ENCODE measurements at places on chromosomes 6 and 20.

- no peak for DNase-seq
These were observed 100.0 kb upstream of the ADGRF4 start for GRCh38 chr6:47598367-47598766.

- DNase-seq, result no peak
These were observed 79.5 kb upstream of the MYL9 start for GRCh38 chr20:36461600-36462439.

DNA sequence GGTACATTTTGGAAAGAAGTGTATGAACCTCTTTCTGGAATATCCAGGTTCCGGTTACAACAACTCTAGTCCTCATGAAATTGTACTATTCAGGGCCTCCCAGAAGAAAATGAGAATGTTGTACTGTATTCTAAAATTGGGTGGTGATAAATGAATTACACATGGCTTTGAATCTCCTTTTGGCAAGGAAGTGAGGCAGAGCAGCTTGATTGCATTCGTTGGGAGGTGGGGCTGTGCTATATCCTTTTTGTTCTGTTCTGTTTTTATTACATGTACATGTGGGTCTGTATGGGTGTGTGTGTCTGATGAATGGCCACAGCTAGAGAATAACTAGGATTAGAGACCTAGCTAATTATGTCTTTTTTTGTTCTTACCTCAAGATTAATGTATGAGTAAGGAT lies 37.8 kb upstream of the SNRPB2 start:
- no peak for DNase-seq

DNA sequence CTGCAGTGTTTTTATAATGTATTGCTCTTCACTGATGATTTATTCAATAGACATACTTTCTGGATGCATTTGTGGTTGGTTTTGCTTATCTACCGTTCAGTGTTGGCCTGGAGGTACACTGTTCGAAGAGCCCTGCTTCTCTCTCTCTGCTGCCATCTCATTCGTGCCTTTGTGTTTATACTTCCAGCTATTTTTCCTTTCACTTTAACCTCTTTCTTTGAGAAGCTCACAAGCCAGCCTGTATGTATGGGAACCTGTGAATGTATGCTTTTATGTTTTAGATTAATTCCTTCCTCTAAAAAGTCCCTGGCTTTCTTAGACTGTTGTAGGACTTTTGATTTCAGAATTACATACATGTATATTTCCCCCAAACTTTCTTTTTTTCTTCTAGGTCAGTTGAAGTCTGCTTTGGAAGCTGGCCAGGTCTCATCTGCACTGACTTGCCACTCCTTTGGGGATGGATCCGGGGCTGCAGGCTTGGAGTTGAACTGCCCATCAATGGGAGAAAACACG lies 83.0 kb downstream of the SCAND1 start:
- no peak for DNase-seq

GRCh38 chr6:33000055-33000454 lies 9.3 kb downstream of the HLA-DOA start:
- DNase-seq, result no peak

DNA sequence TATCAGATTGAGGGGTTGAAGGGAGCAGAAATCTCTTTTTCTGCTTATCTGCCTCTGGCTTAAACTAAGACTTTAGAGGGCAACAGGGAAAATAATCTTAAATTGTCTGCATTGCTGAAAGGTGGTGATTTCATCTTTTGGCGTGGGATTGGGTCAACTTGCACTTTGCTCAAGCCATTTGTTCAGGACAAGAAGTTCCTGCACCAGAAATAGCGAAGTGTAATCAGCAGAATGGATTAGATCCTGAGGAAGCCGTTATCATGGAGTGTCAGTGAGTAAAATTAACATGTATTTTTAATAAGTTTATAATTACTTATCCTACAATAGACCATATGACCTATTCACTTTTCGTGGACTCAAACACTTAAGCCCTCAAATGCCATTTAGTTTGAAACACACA lies 249.3 kb downstream of the CD83 start:
- DNase-seq, result no peak

GRCh38 chr20:10716855-10717254 lies 43.1 kb upstream of the JAG1 start:
- no peak for DNase-seq

- DNase-seq, result no peak
These were observed 46.9 kb upstream of the POU3F2 start for GRCh38 chr6:98787435-98787834.

DNA sequence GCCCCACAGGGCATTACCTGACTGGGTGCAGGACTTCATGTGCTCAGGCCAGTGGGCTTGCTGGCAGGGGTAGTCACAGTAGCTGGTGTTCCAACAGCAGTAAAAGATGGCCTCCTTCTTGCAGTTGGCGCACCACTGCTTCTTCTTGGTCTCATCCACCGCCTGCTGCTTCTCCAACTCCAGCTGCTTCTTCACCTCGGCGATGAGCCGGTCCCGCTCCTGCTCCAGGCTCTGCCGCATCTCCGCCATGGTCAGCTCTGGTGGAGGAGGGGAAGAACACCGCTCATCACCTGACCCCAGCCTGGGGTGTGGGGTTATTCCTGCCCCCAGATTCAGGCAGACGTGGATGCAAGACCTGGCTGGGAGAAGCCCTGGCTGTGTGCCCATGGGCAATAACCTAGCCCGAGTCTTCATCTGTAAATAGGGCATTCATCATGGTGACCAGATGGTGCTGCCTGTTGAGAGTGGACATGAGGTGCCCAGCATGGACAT lies 132.2 kb downstream of the ZMYND8 start:
- DNase-seq, result no peak

GRCh38 chr20:56802805-56803204 lies 173.7 kb downstream of the TFAP2C start:
- DNase-seq, result no peak

DNA sequence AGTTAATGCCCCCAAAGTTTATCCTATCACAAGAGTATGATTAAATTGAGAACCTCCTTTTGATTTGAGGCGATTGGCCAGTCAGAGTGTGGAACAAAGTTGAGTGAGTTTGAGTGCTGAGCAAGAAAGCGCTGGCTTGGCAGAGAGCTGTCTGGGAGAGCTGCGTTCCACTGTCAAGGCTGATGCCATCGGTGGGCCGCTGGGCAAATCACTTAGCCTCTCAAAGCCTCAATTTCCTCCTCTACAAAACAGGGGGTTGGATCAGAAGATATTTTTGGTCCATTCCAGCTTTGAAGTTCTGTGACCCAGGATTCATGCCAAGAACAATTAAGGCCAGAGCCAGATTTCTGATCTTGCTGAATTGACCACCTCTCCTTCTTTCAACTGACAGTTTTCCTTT lies 60.2 kb downstream of the TMEM242 start:
- DNase-seq, result no peak

GRCh38 chr6:163730246-163731210 lies 316.0 kb downstream of the QKI start:
- no peak for DNase-seq

DNA sequence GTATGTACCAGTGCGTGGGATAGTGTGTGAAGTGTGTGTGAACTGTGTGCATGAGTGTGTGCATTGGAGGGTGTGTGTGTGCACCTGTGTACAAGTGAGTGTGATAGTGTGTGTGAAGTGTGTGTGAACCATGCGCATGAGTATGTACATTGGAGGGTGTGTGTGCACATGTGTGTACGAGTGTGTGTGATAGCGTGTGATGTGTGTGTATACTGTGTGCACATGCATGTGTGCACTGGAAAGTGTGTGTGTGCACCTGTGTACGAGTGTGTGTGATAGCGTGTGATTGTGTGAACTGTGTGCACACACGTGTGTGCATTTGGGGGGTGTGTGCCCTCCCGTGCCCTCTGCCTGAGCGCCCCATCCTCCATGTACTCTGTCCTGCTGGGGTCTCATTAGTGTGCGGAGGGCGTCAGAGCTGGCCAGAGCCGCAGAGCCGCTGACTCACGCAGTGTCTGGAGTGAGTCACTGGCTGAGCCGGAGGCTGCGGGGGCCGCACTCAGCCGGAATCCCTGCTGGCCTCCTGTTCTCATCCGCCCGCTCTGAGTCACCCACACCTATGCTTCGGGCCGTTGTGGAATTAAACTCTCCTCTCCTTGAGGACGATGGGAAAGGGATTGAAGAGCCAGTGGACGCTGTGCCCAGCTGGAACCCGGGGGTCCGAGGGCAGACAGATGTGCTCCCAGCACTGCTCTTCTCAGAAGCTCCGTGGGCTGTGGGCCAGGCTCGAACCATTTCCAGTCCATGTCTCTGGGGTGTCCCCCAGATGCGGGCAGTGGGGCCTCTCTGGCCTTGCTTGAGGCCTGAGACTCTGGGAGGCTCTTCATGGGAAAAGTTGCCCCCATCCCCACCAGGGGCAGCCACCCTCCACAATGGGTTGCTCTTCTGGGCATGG lies 27.3 kb upstream of the STX16 start:
- no peak for DNase-seq

DNA sequence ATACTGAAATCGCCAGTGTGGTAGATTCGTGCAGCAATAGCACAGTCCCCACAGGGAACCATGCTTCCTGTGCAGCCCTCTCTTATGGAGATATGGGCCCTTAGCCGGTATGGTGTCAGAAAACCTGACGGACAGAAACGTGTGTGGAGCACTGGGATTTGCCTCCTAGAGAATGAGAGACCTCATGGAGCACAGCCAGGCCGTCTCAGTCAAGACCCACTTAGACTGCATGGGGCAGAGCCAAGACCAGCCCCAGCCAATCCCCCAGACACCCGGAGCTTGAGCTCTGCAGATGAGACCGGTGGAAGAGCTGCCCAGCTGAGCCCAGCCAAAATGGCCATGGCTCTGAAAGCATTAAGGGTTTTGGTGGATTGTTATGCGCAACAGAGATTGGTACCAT lies 163.7 kb downstream of the DLL1 start:
- no peak for DNase-seq

DNA sequence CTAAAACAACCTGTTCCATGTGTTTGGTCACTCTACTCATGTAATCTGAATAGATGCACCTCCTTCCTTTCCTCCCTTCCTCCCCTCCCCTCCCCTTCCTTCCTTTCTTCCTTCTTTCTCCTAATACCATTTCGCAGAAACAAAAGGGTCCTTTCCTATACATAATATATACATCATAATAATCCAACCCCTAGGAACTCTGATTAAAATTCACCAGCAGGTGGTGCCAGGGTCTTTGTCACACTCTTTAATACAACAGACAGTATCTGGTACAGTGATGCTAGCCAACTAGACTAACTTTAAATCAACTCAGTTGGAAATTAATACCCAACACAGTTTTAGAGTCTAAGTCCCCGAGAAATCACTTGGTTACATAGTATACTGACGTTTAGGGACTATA lies 181.2 kb upstream of the SHLD1 start:
- peak; percentile 18 for DNase-seq

GRCh38 chr6:127737009-127737486 lies 160.1 kb downstream of the C6orf58 start:
- DNase-seq, result peak; percentile 17

DNA sequence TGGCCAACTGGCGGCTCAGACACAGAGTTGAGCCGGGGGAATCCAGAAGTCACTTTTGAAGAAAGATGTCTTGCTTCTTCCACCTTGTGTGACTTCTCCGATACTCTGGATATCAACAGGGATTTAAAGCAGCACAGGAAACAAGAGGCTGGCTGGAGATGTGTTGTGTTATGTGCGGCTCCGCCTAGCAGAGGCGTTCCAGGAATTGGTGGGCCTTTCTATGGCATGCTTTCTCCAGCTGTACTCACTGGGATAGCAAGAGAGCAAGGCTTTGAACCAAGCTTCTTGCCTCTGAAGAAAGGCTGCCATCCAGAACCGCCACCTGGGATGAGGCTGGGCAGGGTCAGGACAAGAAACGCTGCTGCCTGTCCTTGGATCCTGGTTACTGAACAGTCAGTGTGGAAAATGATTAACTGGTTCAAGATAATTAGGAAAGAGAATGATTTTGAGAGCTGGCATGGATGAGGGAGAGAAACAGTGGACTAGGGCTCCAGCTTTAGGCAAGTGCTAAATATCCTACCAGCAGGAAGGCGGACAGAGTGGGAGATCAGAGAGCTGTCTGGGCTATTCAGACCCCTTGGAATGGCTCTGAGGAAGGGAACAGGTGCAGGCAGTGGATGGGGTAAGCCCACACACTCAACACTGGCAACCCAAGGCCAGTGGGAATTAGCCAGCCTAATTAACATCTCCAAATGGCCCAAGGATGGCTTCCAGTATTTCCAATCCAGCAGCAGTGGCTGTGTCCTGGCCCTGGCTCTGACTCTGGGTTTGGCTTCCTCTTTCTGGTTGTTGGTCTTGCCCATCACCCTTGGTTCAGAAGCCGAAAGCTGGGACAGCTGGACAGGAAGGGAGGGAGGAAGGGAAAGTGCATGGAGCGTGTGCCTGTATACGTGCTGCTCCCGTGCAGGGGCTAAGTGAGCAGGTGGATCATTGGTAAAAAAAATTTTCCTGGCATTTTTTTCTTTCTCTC lies 31.9 kb downstream of the INSM1 start:
- no peak for DNase-seq

GRCh38 chr6:170522565-170523183 lies 30.4 kb downstream of the PSMB1 start:
- no peak for DNase-seq

GRCh38 chr6:3226481-3227362 lies 731 bp downstream of the TUBB2B start:
- DNase-seq, result no peak

GRCh38 chr6:166173281-166173951 lies 5.8 kb upstream of the TBXT start:
- DNase-seq, result no peak

DNA sequence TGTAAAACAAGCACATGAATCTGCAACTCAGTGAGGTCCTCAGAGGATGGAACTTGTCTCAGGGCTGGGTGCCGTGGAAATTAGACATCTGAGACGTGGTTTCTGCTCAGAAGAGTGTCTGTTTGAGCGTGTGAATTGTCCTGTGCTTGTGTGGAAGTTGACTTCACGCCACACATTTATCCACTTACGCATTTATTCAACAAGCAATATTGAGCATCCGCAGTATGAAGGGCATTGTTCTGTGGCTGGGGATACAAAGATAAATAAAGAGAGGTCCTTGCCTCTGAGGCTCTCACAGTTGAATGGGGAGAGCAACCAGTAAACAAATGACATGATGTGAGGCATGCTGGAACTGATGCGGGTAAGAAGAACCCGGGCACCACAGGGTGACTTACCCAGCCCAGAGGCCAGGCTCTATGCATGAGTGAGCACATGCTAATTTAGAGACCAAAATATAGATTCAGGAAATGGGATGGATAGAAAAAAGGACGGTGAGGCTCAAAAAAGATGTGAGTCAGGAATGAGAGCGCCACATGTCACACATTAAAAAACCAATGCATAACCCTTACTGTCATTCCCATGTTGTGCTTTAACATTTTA lies 60.4 kb downstream of the SOBP start:
- no peak for DNase-seq

- DNase-seq, result no peak
These were observed 78.8 kb downstream of the TAF4 start for GRCh38 chr20:61986762-61987321.

GRCh38 chr6:139917951-139918630 lies 543.6 kb upstream of the CITED2 start:
- DNase-seq, result no peak

Data from T-helper 1 cell (primary cell).